ENCODE measurements at places on chromosomes 7 and 10.

DNA sequence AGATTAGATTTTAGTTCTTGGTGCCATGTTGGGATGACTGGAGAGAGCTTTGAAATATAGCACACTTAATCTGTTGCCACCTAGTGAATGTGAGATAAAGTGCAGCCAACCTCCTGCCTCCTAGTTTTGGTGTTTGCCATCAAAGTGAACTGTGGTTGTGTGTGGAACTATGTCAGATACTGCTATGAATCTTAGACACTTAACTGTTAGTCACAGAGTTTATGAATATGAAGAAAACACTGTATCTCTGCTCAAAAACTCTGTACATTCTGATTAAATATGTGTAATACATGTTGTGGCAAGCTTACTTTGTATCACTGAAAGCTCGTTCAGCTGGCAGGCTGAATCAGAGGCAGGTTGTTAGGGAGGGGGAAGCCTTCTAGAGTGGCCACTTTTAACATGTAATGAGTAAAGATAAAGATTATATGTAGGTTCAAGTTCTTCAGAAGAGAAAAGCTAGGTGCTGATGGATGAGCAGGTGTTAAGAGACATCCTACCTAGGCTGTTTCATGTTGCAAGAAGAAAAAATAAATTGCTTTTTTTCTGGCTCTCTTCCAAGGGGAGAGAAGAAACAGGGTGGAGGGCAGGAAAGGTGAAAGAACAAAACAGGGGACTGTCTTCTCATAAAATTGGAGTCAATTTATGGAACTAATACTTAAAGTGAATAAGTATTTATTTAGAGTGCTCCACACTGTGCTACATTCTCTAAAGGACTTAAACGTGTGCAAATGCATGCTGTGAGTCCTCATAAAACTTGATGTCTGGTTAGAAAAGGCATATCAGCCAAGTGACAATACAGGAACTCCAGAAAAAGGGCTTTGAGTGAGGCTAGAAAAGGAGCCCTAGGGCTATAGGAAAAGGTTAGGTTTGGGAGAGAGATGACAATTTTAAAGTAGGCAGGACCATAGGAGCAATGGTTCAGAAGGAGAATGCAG lies 14.1 kb upstream of the LAMB1 start:
- DNase-seq: peak; percentile 77

DNA sequence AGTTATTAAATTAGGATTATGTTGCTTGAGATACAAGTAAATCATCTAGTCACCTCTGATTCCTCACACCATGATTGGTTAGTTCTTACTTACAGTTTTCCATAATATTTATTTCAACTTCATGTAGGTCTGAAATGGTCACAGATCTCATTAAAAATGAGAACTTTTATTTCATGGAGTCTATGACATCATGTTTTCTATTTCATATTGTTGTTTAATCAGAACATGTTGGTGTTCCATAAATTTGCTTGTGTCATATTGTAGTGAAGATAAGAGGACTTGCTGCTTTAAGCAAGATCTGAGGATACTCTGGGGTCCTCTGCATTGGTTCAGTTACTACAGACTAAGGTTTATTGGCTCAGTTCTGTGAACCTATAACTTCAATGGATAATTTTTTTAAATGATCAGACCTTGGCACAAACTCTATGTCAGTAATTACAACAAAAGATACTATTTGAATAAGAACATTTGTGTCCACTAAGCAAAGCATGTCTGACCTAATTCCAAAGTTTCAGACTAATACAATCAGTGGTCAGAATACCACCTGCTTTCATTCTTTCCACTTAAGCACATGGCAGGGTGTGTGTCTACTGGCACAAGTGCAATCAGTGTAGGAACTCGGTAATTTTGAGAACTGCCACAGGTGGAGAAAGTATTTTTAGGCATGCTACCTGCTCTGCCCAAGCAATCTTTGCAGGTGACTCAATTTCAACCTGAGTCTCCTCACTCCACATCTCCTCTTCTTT lies 68.5 kb downstream of the CCDC71L start:
- no peak for DNase-seq

DNA sequence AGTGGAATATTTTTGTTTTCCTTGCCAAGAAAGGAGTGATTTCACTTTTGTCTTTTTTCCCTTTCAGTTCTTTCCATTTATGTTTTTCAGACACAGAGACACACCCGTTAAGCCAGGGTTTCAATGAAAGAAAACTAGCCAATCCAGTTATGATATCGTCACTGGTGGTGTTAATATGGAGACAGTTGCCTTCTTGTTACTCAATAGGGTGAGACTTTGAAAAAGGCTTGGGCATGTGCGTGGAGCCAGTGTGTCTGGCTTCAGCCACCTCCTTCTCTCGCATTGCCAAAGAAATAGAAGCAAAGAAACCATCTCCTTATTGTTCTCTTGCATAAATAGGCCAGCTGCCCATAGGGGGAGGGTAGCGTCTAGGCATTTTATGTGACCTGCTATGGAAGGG lies 84.1 kb upstream of the DLX6 start:
- no peak for DNase-seq

GRCh38 chr10:80870282-80870681 lies 332.6 kb downstream of the SH2D4B start:
- DNase-seq: no peak

- DNase-seq: no peak
Observed at GRCh38 chr10:25334445-25334844, 159.6 kb downstream of the GPR158 start.

DNA sequence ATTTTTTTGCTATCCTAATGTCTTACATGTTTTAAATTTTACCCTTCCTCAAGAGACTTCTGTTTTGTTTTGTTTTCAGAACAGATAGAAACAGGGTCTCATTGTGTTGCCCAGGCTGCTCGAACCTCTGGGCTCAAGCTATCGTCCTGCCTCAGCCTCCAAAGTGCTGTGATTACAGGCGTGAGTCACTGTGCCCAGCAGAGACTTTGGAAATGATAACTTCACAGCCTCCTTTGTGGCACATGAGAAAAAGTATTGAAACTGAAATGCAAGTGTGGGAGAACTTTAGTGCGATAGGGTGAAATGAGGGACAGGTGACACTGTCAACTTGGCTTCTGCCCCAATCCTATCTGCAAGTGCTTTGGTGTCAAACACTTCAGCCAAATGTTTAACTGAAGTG lies 21.6 kb downstream of the IRF5 start:
- no peak for DNase-seq

- no peak for DNase-seq
Observed at GRCh38 chr7:136958016-136958415, 89.6 kb downstream of the CHRM2 start.

- DNase-seq: no peak
Observed at GRCh38 chr7:151805191-151805590, 71.7 kb downstream of the PRKAG2 start.

DNA sequence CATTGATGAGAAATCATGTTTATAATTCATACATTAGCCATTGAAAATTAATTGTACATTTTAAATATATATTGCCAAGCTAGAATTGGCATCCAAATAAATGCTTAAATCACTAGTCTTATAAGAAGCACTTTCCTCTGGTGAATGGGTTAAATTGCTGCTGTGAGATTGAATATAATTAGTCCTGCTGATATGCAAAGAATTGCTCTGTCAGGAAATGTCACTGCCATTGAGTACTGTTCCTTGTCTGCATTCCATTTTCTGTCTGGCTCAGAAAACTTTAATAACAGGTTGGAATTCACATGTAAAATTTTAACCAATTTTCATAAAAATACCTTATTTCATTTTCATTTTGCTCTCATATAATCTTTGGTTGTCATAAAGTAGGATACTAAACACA lies 589.1 kb downstream of the MAGI2 start:
- DNase-seq: no peak

- DNase-seq: peak; percentile 34
Observed at GRCh38 chr10:73601486-73601921, 10.4 kb upstream of the USP54 start.

DNA sequence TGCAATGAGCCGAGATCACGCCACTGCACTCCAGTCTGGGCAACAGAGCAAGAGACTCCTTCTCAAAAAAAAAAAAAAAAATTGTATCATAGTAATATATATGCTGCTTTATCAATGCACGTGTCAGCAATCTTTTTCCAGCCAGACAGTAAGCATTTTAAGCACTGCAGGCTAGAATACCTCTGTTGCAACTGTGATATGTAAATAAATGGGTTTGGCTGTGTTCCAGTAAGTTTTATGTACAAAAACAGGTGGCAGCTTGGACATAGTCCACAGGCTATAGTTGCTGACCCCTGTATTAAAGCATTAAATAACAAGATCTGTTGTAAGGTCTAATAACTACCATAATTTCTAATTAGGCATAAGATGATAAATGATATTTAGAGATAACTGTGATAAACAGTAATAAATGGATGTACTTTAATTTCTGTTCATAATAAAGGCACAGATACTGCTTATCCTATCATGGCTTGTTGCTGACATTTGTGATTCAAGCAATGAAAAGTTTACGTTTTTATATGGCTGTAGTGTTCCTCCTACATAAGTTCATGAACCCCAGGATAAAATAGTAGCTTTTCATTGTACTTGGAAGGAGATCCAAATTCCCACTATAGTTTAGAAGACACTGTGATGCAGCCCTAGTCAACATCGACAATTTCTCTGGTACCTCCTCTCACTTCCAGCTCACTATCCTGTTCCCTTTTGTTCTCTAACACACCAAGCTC lies 161.4 kb downstream of the ELMO1 start:
- DNase-seq: peak; percentile 9

GRCh38 chr10:120368927-120369326 lies 88.1 kb upstream of the PLPP4 start:
- DNase-seq: no peak

DNA sequence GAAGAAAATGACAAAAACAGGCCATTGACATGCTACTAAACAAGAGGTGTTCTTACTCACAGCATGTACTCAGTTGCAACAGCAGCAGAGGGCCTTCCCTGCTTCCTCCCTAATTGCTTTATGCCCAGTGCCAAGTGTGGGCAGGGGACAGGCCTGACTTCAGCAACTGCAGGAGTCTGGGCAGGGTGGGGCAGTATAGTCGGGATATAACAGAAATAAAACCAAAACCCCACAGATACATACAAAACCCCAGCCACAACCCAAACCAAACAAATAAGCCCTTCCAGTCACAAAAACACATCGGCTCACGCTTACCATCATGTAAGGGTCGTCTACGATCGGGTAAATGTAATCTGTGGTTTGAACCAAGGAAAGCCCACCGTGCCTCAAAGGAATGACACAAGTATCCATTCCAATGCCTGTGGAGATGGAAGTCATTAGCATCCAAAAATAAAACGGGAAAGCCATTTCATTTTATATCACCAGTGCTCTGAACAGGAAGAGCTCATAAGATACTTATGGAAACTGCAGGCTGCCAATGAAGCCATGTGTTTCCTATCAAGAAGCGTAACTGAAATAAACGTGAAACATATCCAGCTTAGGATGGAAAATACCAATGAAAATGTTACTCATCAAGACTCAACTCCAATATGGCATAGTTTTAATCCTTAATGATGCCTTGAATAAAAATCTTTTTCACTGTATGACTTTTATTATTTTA lies 9.5 kb downstream of the SEPHS1 start:
- DNase-seq: no peak

- DNase-seq: no peak
Observed at GRCh38 chr10:28948046-28948445, 270.7 kb downstream of the BAMBI start.

DNA sequence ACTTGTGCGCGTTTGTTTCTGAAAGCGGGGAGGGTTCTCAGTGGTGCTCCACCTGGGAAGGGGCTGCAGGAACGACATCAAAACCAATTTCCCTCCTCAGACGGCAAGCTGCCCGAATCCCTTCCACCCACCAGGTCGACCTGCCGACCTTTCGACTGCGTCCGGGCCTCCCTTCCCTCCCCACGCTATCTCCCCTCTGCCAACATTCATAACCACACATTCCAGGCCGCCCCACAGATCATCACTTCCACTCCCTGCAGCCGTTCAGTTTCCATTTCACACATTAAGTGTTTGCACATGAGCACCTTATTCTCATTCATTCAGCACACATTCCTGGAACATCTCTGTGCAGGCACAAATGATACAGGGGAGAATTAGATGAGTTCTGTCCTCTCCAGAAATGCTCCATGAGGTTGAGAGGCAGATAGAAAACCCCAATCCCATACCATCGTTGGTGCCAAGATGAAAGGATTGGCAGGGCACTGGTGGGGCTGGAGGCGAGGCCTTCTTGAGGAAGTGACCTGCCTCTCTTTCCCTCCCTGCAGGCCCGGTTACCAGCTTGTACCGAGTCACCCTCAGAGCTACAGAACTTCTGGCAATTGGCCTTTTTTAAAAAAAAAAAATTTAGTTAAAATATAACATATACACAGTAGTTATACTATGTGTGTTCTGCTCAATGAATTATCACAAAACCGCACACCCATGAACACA lies 70.0 kb downstream of the MINDY4 start:
- DNase-seq: no peak

GRCh38 chr10:482848-483247 lies 206.6 kb downstream of the DIP2C start:
- no peak for DNase-seq

DNA sequence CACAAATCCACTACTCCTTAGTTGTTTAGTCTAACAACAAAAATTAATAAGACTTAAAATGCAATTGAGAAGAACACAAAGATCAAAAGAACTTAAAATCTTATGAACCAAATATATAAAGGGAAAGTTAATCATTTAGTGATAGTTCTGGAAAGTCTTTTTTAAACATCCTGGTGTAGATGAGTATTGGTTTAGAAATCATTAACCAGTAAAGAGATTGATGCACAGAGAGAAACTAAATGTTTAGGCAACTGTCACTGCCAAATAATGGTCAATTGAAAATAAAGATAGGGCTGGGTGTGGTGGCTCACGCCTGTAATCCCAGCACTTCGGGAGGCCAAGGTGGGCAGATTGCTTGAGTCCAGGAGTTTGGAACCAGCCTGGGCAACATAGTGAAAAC lies 44.9 kb downstream of the SP8 start:
- DNase-seq: no peak

- no peak for DNase-seq
Observed at GRCh38 chr10:93837822-93838221, 56.0 kb upstream of the SLC35G1 start.

DNA sequence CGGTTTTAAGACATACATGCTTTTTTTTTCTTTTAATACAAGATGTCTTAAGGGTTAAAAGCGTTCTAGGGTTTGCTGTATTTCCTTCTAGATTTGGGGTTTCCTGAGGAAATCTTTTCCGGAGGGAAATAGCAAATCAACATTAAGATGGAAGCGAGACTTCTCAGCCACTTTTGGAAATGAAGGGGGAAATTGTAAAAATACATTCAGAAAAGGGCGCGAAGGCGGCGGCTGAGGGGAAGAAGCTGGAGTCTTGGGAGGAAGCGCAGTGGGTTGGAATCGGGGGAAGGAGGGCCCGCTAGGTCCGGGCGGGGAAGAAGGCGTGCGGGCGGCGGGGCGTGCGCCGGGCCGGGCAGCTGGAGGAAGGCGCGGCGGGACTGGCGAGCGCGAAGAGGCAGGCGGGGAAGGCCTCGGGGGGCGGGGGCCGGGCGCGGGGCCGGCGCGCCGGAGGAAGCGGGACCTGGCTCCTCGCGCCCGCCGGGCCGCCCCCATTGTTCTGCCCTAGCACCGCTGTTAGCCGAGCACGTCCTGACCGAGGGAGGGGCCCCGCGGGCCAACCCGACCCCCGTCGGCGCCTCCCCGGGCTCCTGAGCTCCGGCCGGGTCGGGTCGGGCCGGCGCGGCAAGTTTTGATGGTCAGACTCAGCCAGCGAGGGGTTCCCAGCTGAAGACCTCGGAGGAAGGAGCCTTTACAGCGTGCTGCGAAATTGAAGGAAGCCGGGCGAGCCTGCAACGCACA lies 1.5 kb upstream of the SKIDA1 start:
- peak; percentile 52 for DNase-seq
